ENCODE measurements at places on chromosomes 1 and 21.

GRCh38 chr21:40383951-40384350, 463.0 kb downstream of the DSCAM start:
- DNase-seq: no peak

DNA sequence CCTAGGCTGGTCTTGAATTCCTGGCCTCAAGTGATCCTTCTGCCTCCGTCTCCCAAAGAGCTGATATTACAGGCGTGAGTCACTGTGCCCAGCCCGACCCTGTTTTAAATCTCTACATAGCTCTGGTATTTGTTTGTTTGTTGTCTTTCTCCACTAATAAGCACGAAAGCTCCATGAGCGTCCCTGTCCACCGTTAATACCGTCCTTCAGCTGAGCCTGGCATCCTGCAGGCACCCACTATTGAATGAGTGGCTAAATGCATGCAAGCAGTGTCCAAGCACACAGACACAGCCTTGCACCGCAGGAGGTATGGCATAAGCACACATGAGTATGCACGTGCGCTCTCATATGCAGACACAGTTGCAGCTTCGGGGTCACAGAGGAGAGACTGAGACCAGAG, 4.5 kb upstream of the COL16A1 start:
- DNase-seq: no peak

- DNase-seq: no peak
These were observed 1.0 kb upstream of the PSRC1 start for GRCh38 chr1:109283748-109284600.

- no peak for DNase-seq
These were observed 172.1 kb upstream of the ZRANB2 start for GRCh38 chr1:71252900-71253299.

GRCh38 chr1:39164256-39164655, 40.2 kb upstream of the MACF1 start:
- no peak for DNase-seq

DNA sequence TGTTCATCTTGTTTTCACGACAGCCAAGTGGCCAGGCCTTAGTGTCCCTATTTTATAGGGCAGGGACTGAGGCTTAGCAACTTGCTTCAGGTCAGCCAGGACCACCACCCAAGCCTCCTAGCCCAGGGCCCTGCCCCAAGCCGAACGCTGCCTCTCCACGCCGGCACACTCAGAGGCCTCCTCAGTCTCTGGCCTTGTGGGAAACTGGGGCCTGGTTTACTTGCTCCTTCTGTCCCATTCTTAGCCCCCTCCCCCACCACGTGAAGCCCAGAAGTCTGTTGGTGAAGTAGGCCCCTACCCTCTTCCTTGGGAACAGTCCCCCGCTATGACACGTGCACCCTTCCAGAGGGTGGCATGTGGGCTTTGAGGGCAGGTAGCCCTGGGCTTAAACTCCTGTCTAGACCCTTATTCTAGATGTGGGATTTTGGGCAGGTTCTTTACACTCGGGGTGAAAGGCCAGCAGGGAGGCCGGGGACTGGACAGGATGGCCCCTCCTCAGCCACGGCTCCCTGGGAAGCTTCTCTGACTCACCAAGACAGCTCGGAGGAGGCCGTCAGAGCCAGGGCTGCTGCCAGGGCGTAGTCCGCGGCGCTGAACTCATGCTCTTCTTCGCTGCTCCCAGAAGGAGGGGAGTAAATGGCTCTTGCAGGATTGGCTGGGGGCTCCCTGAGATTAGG, 4.3 kb downstream of the MYOM3 start:
- DNase-seq: no peak

DNA sequence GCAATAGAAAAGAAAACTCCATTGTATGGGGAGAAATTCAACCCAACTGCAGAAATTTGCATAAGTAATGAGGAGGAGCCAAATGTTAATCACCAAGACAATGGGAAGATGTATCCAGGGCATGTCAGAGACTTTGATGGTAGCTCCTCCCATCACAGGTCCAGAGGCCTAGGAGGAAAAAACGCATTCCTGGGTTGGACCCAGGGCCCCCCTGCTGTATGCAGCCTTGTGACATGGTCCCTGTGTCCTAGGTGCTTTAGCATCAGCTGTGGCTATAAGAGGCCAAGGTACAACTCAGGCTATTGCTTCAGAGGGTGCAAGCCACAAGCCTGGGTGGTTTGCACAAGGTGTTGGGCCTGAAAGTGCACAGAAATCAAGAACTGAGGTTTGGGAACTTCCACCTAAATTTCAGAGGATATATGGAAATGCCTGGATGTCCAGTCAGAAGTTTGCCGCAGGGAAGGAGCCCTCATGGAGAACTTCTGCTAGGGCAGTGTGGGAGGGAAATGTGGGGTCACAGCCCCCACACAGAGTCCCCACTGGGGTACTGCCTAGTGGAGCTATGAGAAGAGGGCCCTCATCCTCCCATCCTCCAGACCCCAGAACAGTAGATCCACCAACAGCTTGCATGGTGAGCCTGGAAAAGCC, 162.3 kb downstream of the TGFB2 start:
- no peak for DNase-seq

GRCh38 chr1:24888061-24888970, 41.8 kb downstream of the RUNX3 start:
- no peak for DNase-seq

GRCh38 chr1:72051538-72051937, 230.8 kb downstream of the NEGR1 start:
- no peak for DNase-seq

- no peak for DNase-seq
These were observed 103.4 kb downstream of the COL24A1 start for GRCh38 chr1:86052948-86053698.

DNA sequence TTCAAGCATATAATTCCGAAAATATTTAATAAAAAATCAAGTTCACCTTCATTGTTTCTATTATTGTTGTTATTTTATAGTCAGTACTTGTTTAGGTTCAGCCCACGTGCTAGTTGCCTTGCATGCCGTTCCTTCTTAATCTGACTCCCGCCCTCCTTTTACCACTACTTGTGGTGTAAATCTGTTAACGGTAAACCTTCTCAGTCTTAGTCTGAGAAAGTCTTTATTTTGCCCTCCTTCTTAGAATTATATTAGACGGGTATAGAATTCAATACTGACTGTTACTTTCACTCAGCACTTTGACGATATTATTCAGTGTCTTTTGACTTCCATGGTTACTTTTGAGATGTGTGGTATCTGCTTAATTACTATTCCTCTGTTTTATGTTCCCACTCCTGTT, 104.8 kb downstream of the RGL1 start:
- DNase-seq: no peak

Data from GM19239 (cell line).